ENCODE measurements at places on chromosomes 5 and 9. TPM values are rescaled to one million over a fixed set of nuclear protein-coding genes. Genes with fewer than 3 reads are reported as not detected.

The SPINK5 gene
- total RNA-seq = not detected

The RORB gene
- 0.05 TPM for total RNA-seq

The MUSK gene
- 0.15 TPM for total RNA-seq

The LCN1 gene
- not detected for total RNA-seq

The CAPSL gene
- total RNA-seq = 0.62 TPM

The XRCC4 gene
- 17.1 TPM for total RNA-seq

The ISCA1 gene
- 62.6 TPM for total RNA-seq

The IL9 gene
- total RNA-seq = not detected

The PDE8B gene
- 0.07 TPM for total RNA-seq

The FAM240B gene
- total RNA-seq = not detected

The NR6A1 gene
- total RNA-seq = 1.4 TPM

The ADAMTSL1 gene
- total RNA-seq = 4.2 TPM

The SAPCD2 gene
- total RNA-seq = 28.5 TPM

The RNF183 gene
- total RNA-seq = not detected

The CARD9 gene
- total RNA-seq = 0.05 TPM

The FCN1 gene
- not detected for total RNA-seq

The RGS7BP gene
- not detected for total RNA-seq

The PAEP gene
- not detected for total RNA-seq

The NR4A3 gene
- total RNA-seq = 0.17 TPM

The FAM153A gene
- total RNA-seq = not detected

The XPA gene
- 13.9 TPM for total RNA-seq

The KIAA0825 gene
- 0.49 TPM for total RNA-seq

The GPRIN1 gene
- total RNA-seq = 12.4 TPM

The MYOT gene
- total RNA-seq = not detected

The BTNL3 gene
- not detected for total RNA-seq

The PLEKHG4B gene
- total RNA-seq = 9.9 TPM

The PTGR1 gene
- 111 TPM for total RNA-seq

The ZNF608 gene
- 18.0 TPM for total RNA-seq

The GCNT4 gene
- total RNA-seq = 0.79 TPM

The MVB12B gene
- 3.2 TPM for total RNA-seq

The IL3 gene
- not detected for total RNA-seq

The IL4 gene
- not detected for total RNA-seq

The ENTREP1 gene
- total RNA-seq = not detected

The PURA gene
- total RNA-seq = 5.2 TPM

All from M059J (cell line).